ENCODE measurements at places on chromosomes 6 and 20.

- no peak for DNase-seq
These were observed 16.3 kb downstream of the ADISSP start for GRCh38 chr20:3751305-3751674.

- no peak for DNase-seq
These were observed 75.4 kb upstream of the AKAP12 start for GRCh38 chr6:151164383-151164782.

DNA sequence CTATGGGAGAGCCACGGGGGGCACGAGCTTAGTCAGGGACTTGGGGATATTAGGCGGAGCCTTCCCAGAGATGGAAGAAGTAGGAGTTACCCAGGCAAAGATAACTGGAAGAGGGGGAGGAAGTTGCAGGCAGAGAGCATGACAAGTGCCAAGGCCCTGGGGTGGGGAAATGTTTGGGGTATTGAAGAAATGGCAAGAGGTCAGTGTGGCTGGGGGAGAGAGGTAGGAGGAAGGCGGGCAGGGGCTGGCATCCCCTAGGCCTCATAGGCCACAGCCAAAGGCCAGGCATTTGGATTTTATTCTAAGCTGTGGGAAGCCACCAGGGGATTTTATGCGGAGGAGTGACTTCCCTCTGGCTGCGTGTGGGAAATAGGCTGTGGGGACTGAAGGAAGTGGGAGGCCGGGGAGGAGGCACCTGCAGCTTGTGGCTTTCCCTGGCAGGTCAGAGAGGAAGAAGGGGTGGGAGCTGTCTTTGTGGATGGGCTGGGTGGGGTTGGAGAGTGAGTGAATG, 22.7 kb downstream of the SNAI1 start:
- DNase-seq = no peak

DNA sequence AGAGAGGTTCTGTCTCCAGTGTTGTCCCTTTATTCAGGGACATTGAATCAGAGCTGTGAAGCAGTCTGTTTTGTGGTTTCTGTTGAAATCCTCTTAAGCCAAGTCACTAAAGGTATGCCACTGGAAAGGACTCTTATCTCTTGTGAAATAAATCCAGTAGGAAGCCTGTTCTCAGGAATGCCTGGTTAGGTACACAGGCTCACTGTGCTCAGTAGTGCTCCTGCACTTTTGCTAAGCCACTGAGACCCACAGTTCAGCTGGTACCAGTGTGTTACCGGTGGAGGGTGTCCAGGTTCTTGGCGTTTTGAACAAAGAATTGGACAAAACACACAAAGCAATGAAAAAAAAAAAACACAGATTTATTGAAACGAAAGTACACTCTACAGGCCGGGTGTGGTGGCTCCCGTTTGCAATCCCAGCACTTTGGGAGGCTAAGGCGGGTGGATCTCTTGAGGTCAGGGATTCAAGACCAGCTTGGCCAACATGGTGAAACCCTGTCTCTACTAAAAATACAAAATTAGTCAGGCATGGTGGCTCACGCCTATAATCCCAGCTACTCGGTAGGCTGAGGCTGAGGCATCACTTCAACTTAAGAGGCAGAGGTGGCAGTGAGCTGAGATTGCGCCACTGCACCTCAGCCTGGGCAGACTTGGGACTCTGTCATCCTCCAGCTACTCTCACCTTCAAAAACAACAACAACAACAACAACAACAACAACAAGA, 186.1 kb downstream of the JARID2 start:
- peak; percentile 38 for DNase-seq

DNA sequence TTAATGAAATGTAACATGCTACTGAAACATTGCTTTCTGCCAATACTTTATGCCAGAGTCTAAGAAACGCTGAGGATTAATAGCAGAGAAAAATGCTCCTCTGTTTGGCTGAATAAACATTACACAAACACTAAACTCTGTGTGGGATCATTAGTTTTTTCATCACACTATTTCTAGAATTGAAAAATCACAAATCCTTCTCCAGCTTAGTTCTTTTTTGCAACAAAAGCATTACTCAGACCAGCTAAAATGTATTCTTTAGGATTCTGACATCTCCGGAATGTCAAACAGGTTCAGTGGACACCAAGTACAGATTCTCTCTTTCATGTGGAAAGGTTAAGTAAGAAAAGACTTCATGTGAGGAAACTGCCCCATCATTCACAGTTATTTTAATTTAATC, 226.9 kb downstream of the SIM1 start:
- no peak for DNase-seq

GRCh38 chr6:3117912-3118352, 579 bp upstream of the BPHL start:
- peak; percentile 9 for DNase-seq

- DNase-seq = no peak
These were observed 4.5 kb upstream of the ZNF831 start for GRCh38 chr20:59159091-59159490.

DNA sequence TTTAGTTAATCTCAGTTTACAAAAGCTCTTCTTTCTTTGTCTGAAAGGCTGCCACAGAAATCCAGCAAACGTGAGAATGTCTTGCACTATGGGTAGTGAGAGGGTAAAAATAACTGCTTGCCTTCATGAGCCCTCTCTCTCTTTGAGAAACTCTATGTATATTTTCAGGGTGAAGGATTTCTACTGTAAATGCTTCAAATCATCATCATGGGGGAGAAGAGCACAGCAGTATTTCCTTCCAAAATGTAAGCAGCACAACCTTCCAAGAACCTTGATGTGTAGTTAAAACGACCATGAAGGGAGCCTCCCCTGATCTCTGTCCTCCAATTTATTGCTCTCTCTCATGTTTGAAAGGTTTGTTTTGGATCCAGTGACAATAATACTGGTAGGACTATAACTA, 141.3 kb upstream of the CENPW start:
- no peak for DNase-seq

- peak; percentile 18 for DNase-seq
These were observed 448.0 kb downstream of the TENT5A start for GRCh38 chr6:81304466-81304865.

DNA sequence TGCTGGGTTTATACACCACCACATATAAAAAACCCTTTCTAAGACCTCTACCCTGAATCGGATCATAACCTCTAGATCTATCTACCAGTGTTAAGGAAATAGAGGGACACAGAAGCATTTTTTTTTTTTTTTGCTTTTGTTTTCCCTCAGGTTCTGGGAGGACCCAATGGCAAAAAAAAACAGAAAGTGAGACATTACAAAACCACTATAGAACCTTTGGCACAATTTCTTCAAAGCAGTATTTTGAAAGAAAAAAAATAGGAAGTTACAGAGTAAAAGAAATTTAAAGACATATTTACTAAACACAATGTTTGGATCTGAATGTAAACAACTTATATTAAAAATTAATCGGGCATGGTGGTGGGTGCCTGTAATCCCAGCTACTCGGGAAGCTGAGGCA, 1258.7 kb upstream of the GJE1 start:
- no peak for DNase-seq

DNA sequence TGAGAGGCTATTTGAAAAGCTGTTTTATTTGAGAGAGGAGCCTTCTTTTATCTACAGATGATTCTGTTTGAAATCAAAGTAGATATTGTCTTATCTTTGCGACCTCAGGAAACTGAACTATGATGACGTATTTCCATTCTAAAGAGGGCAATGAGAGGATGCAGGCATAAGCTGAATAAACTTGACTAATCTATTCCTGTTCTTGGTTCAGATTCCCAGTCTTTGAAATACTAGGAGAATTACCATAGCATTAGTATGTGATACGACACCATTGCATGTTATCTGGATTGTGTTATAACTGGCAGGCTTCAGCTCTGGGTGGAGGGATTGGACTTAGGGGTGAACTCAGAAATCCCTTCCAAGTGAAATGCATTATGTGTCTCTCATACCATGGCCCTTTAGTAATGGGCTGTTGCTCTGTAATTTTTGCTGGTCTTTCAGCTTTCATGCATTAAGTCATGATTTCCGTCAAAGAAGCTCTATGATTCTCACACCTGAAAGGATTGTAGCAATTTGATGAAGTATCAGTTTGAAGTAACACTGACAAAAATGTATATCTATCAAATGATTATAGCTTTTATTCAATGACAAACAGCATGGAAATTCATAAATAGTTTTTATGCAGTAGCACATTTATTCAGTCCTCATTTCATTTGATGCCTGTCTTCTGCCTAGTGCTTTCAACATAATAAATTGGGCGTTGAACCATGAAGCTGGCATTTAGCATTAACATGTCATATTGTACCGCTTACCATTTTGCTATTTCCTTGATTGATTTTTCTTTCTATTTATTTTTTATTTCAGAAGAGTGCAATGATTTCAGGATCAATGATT, 138.4 kb upstream of the SPACA1 start:
- DNase-seq = no peak

DNA sequence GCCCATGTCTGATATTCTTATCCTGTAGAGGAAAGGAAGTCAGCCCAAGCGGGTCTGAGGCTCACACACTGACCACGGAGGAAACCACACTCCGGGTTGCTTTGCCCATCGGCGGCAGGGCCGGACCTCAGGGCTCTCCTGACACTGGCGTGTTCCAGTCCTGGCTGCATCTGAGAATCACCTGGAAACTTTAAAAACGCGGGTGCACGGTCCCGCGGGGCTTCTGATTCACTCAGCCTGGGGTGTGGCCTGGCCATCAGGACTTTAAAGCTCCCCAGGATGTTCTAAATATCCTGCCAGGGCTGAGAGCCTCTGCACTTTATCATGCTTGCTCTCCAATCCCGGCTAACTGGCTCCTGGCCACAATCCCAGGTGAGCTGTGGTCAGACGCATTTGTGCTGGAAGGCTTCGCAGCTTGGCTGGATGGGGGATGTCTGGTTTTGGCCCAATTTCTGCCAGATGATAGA, 47.7 kb upstream of the DACT2 start:
- DNase-seq = no peak

- DNase-seq = no peak
These were observed 36.5 kb downstream of the ATP9A start for GRCh38 chr20:51731731-51732095.

GRCh38 chr6:138863321-138863720, 67.4 kb downstream of the ECT2L start:
- DNase-seq = no peak

- DNase-seq = no peak
These were observed 55.8 kb upstream of the MAFB start for GRCh38 chr20:40744818-40745175.

GRCh38 chr6:6878887-6879585, 228.7 kb upstream of the RREB1 start:
- peak; percentile 21 for DNase-seq

DNA sequence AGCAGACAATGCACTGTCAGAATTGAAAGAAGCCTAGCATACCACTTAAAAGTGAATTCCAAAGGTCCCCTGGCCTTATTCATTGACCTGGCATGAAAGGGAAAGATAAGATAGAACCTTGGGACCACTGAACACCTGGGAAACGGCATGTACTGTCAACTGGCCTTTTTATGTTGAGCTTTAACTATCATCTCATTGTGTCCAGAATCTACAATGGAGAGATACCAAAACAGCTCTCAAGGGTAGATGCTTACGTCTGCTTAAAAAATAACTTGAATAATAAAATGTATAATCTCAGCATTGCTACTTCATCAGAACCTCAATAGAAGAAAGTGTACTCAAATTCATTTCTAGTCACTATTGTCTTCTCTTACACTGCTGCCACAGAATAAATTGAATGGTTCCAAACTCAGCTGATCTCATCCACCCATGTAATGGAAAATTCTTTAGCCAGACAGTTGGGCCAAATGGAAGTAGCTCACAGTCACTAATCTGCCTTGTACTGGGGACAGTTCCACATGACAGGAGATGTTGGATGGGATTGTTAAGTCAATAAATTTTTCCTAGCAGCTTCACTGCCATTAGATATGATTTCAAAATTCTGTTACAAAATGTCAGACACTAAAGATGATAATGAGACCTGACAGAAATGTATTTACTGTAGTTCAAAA, 93.8 kb downstream of the MLIP start:
- no peak for DNase-seq

DNA sequence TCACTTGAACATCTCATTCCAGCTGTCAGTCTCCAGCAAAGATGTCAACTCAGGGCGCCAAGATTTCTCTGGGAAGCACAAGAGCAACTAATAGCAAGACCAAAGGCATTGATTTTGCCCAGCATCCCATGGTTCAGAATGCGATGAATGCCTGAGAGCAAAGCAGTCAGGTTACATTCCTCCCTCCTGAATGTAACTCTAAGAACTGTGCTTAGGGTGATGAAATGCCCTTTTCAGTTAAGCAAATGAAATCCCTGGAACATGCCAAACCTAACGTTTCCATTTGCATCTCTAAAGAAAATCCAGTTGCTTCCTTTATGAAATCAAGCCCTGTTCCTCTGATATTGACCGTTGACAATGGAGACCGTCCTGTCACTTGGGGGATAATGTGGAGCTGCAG, 224.0 kb upstream of the PLN start:
- no peak for DNase-seq

GRCh38 chr20:39338469-39339376, 376.6 kb downstream of the DHX35 start:
- no peak for DNase-seq

- peak; percentile 28 for DNase-seq
These were observed 33.8 kb upstream of the AIG1 start for GRCh38 chr6:143026696-143027449.

DNA sequence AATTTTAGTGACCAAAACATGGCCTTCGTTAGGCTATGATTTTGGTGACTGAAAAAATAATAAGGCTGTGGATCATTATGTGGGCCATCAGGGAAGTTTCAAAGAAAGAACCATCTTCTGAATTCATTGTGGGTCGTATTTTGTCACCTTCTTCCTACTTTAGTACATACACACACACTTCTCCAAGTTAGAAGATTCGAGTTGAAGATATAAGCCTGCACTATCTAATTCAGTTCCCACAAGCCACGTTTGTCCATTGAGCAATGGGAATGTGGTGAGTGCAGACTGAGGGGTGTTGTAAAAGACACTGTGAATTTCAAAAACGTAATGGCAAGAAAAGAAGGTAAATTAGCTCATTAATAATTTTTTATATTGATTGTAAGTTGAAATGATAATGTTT, 766.0 kb downstream of the KIF16B start:
- DNase-seq = no peak

DNA sequence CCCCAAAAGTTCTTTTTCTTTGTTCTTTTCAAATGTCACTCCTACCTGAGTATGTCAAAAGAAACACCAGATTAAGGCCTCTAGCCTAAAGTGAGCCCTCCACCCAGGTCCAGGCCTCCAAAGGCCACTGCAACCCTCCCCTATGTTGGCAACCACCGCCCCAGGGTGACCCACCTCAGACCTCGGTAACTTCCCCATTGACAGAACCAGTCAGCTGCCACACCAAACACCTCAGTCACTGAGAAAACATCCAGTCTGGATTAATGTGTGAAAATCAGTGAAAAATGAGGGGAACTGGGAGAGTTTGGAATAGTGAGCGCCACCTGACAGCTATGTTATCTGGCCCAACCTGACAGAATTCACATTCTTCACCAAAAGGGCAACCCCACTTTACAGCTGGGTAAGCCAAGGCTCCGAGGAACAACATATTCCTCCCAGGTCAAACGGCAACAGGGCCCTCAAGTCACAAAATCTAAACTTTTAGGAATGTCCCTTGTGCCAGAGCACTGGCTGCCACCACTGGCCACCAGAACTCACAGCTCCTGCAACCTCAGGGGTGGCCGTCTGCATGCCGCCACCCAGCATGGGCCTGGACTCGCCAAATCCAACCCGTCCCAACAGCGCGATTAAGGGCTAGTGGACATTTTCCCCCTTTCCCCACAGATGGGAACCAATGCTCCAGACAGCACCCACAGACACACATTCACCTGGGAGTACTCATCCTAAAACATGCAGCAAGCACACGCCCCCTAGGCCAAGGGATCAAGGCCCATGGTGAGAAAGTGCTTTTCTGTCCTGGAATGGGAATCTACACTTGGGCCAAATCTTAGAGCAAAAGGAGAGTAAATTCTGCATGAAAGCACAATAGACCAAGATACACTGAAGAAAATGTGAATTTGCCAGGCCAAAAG, 4.8 kb downstream of the TAF4 start:
- no peak for DNase-seq

Data from EL (cell line).